ENCODE measurements at places on chromosomes 5 and 9.

- DNase-seq: no peak
Measured at GRCh38 chr5:111472579-111472978, 39.8 kb downstream of the STARD4 start.

GRCh38 chr5:113123618-113124017 lies 147.0 kb downstream of the DCP2 start:
- DNase-seq: no peak

- DNase-seq: no peak
Measured at GRCh38 chr5:180084638-180085561, 13.3 kb upstream of the RNF130 start.

DNA sequence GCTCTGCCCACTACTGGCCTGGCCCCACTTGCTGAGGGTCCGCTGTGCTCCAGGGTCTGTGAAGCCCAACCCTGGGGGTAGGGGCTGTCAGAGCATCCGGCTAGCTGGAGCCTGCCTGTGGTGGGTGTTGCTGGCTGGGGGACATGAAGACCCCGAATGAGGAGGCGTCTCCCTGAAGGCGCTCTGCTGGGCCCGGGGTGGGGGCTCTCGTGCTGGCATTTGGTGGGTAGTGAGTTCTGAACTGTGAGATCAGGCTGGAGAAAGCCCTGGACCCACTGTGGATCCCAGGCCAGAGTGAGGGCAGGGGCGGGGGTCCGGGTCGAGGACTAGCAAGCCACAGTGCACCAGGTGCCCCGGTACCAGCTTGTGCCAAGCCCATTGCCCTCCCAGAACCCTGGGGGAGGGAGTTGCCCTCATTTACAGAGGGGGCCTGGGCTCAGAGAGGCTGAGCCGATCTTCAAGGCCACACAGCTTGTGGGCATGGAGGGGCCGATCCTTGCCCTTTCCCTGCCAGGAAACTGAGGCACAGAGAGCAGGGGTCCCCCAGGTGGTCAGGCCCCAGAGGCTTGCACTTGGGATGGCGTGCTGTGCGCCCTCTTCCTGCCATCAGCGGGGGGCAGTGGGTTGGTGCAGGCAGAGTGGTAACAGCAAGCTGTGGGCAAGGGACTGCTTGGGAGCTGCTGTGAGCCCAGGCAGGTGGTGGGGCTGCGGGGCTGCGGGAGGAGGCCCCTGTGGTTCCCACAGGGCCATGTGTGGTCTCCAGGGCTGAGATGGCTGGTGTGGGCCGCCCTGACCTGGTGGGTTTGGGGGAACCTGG lies 15.9 kb downstream of the RXRA start:
- no peak for DNase-seq

DNA sequence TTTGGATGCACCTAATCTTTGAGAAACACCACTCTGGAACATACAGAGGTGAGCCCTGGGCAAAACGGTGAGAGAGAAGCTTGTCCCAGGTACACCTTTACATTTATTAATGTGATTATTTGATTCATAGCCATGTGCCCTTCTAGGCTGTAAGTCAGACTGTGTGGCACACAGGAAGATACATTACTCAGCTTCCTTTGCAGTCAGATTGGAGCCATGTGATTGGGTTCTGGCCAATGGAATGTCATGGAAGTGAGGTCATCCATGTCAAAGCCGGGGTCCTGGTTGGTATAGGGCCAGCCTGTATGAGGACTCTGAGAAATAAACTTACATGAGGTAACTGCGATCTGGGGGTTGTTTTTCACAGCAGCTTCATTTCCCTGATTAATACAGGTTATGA lies 106.8 kb upstream of the CD180 start:
- DNase-seq: no peak

Data from effector CD8-positive, alpha-beta T cell (primary cell).